ENCODE measurements at places on chromosomes 6 and 20.
A peak's percentile ranks its signal among the peaks of the same experiment; 100 is the strongest.

- no peak for DNase-seq
Observed at GRCh38 chr6:67875877-67876383, 759.2 kb upstream of the ADGRB3 start.

DNA sequence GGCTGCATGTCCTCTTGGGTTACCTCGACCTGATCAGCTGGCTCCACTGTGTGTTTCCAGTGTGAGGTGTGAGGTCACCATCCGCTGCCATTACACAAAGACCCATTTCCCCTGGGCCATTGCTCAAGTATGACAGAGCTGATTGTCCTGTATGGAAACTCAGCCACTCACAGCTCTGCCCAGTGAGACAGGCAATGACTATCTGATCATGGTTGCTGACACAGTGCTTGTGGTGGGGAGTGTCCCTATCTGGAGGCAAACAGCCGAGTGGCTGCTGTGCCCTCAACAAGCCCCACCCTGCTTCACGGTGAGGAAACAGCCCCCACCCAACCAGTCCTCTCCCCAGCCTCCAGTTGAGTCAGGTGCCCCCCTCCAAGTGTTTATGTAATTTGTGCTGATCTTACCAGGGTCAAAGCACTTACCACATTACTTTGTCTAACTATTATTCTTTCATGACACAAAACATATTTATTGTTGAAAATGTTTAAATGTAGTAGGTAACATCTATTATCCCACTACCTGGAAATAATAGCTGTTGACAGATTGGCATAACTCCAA is 11.7 kb upstream of the MAPK13 start:
- no peak for DNase-seq

- no peak for DNase-seq
Observed at GRCh38 chr20:45817376-45818194, 5.1 kb downstream of the UBE2C start.

GRCh38 chr20:46915575-46916257 is 21.1 kb downstream of the EYA2 start:
- DNase-seq = no peak

DNA sequence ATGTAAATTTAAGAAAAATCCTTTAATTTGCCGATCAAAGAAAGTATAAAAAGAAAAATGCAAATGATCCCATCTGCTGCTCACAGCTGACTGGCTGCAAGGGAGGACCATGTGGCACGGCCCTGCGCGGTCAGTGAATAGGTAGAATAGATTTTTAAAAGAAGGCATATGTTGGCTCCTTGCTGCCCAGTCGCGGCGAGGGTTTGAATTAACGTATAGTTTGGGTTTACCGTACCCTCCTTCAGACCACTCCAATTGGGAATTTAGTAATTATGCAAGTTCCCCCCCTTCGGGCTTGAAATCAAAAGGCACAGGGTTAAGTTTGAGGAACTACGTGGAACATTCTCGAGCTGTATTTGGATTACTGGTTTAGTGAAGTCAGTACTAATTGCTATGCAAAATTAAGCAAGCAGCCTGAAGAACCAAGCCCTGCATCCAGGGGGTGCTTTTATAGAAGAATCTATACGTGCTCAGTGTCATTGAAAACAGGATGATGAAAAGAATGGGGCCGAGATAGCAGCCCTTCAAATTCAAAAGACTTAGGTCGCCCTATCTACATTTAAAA is 1.1 kb upstream of the BEND3 start:
- DNase-seq = no peak

- no peak for DNase-seq
Observed at GRCh38 chr6:79668381-79668780, 37.3 kb downstream of the SH3BGRL2 start.

DNA sequence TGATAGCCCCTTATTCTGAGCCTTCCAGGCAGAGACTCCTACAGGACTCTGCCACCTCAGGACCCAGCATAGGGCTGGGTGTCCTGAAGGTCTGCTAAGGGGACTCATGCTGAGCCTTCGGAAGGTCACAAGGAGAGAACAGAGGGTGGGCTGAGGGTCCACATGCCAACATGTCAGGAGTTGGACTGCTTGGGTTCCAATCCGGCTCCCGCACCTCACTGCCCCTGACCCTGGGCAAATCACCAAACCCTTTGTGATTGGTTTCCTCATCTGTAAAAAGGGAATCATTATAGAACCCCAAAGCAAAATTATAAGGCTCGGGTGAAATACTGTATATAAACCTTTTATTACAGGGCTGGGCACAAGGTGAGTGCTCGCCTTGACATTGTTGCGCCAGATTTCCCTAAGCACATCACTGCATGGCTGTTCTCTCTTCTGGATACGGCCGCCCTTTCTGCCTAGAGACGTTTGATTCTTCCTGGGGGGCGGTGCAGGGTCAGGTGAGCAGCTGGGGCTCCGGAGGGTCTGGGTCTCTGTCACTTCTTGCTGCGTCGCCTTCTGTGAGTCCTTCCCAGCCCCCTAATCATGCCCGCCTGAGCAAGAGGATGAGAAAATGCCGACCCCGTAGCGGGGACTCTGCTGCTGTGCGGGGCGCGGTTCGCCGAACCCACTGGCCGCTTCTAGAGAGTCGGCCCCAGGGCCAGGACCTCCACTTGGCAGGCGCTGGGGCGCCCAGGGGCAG is 90.5 kb upstream of the EPB41L1 start:
- no peak for DNase-seq

GRCh38 chr6:158698931-158699330 is 49.1 kb downstream of the SYTL3 start:
- DNase-seq = no peak

GRCh38 chr6:22095836-22096235 is 201.0 kb downstream of the PRL start:
- DNase-seq = no peak

DNA sequence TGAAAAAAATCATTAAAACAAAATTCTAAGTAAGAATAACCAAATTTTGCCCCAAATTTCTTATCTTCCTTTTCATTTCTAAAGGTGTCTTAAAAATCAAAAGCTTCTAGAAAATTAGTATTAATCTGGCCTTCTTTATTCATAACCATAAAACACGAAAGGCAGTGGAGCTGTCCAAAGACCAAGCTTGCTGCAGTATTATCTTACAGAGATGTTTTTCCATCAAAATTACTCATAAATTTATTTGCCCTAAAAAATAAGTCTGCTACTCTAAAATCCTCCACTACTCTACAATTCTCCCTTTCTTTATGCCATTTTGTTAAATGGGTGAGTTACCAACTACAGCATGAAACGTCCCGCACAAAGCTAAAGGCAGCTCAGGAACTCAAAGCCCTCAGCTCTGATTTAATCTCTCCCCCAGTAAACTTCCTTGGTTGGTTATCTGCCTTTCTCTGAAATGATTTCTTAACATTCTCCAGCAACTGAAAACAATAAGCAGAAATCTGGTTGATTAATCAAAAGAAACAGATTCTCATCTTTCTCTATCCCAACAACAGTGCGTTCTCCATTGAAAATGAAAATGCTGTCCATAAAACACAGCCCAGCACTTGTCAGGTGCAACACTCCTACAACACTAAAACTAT is 2.1 kb downstream of the USP49 start:
- no peak for DNase-seq

DNA sequence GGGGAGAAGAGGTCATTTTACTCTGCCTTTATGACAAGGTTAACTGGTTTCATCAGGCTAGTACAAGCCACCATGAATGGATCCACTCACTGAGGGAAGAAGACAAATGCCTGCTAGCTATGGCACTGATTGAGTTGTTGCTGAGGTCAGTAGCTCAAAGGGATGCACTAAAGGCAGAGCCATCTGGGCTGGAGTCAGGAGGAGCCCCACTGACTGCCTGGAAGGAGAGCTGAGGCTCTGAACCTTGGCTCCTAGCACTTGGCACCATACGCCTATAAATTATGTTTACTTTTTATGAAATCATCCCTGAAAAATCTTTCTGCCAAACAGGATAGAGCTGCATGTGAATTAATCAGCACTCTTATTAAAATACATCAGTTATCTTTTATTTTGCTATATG is 104.6 kb downstream of the DTD1 start:
- no peak for DNase-seq

DNA sequence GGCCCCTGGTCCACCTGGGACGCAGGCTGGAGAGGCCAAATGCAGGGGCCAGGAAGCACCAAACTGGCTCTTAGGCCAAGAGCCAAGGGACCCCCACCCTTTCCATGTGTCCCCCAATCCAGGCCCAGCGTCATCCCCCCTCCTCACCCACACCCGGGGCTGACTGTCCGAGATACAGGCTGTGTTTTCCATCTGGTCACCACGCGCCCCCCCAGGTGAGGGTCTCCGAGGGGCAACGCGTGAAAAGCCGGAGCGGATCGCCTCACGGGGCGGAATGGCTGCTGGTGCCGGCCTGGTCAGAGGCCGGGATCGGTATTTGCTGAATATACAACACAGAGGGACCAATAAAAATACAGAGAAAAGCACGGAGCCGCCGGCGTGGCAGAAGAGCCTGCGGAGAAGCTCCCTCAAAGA is 5.2 kb upstream of the ABHD16B start:
- no peak for DNase-seq

DNA sequence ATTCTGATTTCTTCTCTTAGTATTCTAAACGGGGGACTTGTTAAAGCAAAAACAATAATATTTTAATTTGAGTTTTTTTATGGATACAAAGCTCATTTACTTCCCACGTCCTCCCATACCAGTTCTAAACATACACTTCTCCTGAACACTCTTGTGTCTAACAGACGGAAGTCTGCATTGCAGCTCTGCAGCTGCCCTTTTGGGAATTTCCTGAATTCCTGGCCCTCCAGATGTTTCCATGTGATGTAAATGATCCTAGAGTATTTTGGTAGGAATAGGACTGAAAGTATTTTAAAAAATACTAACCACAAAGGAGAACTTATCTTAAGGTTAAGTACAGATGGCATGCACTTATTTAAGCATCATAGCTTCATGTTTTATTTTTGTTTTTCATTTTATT is 886.7 kb downstream of the TBC1D32 start:
- no peak for DNase-seq

- no peak for DNase-seq
Observed at GRCh38 chr6:148251891-148252290, 90.7 kb upstream of the SASH1 start.

GRCh38 chr6:25774120-25774715 is 19.7 kb downstream of the SLC17A4 start:
- no peak for DNase-seq

- DNase-seq = peak; percentile 23
Observed at GRCh38 chr6:10441004-10441654, 26.3 kb upstream of the TFAP2A start.

DNA sequence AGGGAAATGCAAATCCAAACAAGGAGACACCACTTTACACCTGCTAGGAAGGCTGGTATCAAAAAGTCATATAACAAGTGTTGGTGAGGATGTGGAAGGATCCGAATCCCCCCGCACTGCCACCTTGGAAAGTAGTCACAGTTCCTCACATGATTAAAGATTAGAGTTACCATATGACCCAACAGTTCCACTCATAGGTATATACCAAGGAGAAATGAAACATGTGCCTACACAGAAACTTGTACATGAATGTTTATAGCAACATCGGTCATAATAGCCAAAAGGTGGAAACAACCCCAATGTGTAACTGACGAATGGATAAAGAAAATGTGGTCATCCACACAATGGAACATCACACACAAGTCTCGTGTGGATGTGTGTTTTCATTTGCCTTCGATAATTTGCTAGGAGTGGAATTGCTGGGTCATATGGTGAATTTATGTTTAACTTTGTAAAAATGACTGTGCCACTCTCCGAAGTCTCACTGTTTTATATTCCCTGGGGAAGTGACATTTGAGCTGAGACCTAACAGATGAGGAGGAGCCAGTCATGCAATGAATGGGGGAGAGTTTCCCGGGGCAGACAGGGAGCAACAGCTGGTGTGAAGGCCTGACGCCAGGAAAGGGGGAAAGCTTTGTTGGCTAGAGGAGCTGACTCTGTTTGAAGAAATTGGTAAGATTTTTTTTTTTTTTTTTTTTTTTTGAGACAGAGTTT is 125.9 kb upstream of the MLN start:
- no peak for DNase-seq

GRCh38 chr6:111086685-111087084 is 618 bp upstream of the SLC16A10 start:
- no peak for DNase-seq

GRCh38 chr6:37838219-37838921 is 18.8 kb downstream of the ZFAND3 start:
- no peak for DNase-seq

DNA sequence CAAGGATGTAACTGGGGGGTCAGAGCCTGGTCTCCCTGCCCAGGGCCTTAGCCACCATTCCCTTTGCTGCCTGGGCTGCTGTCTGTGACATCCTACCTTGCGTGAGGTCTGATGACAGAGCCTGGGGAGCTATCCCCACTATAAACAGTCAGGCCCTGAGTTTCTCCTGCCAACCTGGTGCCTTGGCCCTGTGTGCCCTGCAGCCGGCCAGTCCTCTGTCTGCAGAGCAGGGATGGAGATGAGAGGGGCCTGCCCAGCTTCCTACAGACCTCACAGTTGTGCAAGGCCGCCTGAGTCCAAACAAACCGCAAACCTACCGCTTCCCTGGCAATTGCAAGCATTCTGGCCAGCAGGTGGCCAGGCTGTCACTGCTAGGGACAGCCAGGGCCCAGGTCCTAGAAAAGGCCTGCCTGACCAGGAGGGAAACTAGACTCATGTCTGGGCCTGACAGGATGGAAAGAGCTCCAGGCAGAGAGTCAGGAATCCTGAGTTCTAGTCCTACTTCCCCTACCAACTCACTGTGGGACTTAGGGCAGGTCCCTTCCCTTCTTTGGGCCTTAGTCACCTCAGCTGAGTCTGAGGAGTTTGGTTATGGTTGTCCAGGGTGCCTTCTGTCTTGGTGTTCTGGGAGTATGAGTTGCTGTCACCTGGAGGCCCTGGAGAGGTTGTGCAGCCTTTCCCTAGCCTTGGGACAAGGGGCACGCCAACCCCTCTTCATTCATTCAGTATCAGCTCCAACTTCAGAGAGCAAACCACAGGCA is 86.2 kb downstream of the VEGFA start:
- DNase-seq = no peak

DNA sequence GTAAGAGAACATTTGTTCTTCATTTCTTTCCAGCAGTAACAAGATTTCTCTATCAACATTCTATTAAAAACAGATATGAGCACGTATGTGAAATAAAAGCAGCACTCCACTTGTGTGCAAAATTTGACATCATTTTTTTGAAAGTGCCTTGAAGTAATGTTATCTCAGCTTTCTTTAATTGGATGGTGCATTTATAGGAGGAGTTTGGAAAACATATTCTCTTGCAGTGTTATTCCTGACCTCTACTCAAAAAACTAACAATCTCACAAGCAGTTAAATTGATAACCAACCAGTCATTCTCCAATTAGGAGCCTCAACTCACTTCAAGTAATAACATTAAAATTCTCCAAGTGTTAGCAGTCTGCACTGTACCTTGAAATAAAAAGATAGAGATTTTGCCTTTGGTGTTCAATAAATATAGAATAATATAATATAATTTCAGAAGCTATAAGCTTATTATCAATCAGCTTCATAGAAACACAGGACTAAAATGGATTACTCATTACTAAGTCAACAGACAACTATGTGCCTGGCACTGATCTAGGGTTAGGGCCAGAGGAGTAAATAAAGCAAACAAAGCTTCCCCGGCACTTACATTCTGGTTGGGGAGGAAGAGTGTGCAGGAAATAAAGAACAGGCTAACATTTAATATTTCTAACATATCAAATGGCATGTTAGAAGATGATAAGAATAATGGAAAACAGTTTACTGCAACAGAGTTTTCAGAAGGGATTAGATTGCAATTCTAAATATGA is 149.0 kb upstream of the SGK1 start:
- DNase-seq = no peak

- peak; percentile 86 for DNase-seq
Observed at GRCh38 chr6:84774985-84775284, 10.5 kb upstream of the TBX18 start.
